Esophagus squamous epithelium (tissue), 5 donors: ENCODE measurements at places on chromosomes 6 and 20.

GRCh38 chr6:19925533-19925932 is 88.4 kb downstream of the ID4 start:
- DNase-seq = no peak

GRCh38 chr6:111771629-111772028 is 101.6 kb downstream of the FYN start:
- no peak for DNase-seq

DNA sequence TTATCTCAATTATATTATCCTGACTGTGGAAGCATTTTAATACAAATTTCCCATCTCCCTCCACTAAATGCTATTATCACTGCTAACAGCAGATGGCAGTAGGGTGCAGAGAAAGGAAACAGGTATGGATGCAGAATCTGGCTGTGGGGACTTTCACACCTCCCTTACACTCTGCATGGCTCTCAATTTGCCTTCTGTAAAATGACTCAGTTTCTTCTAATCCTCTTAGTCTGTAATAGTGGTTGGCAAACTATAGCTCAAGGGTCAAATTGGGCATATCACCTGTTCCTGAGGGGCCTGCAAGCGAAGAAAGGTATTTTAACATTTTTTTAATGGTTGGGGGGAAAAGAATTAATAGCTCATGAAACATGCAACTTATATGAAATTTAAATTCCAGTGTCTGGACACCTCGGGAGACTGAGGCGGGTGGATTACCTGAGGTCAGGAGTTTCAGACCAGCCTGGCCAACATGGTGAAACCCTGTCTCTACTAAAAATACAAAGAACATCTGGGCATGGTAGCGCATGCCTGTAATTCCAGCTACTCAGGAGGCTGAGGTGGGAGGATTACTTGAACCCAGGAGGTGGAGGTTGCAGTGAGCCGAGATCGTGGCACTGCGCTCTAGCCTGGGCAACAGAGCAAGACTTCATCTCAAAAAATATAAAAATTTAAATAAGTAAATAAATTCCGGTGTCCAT is 83.5 kb downstream of the ZMYND8 start:
- DNase-seq = no peak

DNA sequence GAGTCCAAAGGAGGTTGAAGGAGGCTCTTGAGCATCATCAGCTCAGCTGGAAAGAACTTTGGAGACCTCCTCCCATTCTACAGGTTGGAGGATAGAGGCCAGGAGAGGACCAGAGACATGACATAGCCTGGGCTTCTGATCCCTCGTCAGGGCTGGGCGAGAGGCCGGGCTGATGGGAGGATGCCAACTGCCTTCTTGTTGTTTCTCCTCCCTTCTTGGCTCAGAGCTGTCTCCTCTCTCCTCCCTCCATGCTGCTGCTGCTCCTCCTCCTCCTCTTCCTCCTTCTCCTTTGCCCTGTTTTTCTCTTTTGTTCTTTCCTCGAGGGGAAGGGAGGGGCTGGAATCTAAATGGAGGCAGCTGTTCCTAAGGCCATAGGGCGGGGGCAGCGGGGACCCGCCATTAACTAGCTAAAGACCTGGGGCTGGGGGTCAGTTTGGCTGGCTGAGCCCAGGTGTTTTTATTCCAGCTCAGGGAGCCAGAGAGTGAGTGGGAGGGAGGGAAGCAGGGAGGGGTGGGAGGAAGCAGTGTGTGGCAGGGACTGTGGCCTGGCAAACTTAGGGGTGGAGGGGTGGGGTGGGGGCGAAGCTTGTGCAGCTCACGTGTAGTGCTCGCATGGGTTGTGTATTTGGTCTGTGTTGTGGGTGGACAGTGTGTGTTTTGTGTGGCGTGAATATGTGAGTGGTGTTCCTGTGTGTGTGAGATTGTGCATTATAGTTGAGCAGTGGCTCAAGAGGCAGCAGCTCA is 84.8 kb downstream of the CD40 start:
- DNase-seq = no peak

GRCh38 chr6:51934098-51934497 is 153.3 kb downstream of the PKHD1 start:
- no peak for DNase-seq

- no peak for DNase-seq
Observed at GRCh38 chr6:8652710-8653109, 217.4 kb upstream of the SLC35B3 start.

DNA sequence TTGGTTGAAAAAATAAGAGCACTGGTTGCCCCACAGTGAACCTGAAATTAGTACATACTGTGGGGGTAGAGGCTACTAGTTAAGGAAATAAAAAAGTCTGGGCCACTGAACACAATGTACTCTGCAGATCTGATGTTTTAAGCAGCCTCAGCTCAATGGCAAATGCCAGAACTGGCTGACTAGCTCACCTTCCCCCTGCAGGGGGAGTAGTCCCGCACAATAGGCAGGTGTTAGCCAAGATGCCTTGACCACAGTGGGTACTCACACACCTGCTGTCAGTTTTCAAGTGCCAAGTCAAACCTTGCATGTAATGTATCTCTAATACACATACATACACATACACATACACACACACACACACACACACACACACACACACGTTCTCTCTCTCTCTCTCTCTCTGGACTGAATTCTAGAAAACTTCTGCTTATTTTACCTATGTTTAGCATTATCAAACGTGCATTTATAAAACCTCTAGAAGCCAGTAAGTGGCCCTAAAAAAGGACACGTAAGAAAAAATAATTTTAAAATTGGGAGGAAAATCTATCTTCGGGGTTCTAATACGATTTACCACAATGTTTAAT is 36.1 kb downstream of the GMDS start:
- no peak for DNase-seq

DNA sequence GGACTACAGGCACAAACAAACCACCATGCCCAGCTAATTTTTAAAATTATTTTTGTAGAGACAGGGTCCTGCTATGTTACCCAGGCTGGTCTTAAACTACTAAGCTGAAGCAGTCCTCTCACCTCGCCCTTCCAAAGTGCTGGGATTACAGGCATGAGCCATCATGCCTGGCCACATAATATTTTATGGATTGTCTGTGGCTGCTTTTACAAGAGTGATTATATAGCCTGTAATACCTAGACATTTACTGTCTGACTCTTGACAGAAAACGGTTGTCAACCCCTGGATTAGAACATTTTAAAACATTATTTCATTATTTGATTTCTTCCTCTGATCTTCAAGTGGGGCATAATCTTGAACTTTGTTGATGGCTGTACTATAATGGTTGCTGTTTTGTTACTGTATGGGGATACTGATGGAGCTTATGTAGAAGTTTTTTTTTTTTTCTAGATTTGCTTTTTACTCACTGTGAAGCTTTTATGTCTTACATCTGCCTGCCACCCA is 14.3 kb downstream of the PARD6B start:
- DNase-seq = no peak

- no peak for DNase-seq
Observed at GRCh38 chr6:31479151-31479932, 18.6 kb upstream of the MICB start.

GRCh38 chr6:101001012-101001411 is 119.9 kb upstream of the ASCC3 start:
- no peak for DNase-seq

DNA sequence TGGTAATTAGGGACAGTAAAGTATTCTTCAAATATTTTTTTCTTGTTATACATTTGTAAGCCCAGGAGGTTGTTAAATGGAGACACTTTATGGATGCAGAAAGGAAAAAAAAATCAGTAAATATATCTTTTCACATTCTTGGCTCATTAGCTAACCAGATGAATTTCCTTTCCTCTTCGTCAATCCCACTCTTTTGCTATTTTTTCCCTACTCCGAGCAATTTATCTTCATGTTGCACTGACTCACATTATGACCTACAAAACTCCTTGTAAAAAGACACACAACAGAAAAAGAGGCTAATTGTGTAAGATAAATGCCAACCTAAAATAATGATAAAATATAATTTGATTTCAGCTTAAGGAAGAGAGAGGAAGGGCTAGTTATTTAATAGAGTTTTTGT is 472.9 kb upstream of the ZNF337 start:
- DNase-seq = no peak

GRCh38 chr6:126447367-126447766 is 107.5 kb downstream of the CENPW start:
- no peak for DNase-seq

DNA sequence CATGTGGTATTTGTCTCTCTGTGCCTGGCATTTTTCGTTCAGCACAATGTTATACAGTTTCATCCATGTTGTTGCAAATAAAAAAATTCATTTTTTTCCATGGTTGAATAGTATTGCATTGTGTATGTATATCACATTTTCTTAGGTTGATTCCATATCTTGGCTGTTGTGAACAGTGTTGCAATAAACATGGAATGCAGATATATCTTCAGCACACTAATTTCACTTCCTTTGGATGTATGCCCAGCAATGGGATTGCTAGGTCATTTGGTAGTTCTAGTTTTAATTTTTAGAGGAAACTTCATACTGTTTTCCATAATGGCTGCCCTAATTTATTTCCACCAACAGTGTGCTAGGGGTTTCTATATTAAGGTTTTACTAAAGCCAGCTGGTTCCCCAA is 52.6 kb downstream of the GFRAL start:
- DNase-seq = no peak

DNA sequence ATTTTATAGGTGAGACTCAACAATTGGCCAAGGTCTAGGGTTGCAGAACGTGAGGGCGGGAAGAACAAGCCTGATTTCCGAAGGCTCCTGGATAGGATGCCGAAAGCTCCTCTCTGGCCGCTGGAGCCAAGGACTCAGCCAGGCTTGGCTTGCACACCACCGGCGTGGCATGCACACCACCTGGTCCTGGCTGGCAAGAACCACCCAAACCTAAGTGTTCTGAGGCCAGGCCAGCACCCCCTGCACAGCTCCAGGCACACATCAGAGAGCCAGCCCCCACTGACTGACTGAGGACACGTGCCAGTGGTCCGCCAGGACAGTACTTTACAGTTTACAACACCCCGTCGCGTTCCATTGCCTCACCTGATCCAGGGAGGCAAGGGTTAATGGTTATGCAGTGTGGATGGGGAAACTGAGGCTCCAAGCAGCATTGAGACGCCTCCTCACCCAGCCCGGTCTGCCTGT is 414 bp downstream of the TGM2 start:
- DNase-seq = no peak

GRCh38 chr20:12372557-12372956 is 454.9 kb downstream of the BTBD3 start:
- no peak for DNase-seq

DNA sequence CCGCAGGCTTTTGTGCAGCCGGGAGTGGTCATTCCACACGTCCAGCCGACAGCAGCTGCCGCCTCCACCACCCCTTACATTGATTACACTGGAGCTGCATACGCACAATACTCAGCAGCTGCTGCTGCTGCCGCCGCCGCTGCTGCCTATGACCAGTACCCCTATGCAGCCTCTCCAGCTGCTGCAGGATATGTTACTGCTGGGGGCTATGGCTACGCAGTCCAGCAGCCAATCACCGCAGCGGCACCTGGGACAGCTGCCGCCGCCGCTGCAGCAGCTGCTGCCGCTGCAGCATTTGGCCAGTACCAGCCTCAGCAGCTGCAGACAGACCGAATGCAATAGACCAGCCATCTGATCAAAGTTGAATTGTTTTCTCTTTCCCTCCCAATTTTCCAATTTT is 10.6 kb downstream of the RBM24 start:
- DNase-seq = no peak

GRCh38 chr20:40427026-40427425 is 262.0 kb downstream of the MAFB start:
- no peak for DNase-seq

- DNase-seq = no peak
Observed at GRCh38 chr20:52060794-52061714, 130.5 kb downstream of the ZFP64 start.

GRCh38 chr20:47585087-47585747 is 83.5 kb downstream of the NCOA3 start:
- DNase-seq = no peak

DNA sequence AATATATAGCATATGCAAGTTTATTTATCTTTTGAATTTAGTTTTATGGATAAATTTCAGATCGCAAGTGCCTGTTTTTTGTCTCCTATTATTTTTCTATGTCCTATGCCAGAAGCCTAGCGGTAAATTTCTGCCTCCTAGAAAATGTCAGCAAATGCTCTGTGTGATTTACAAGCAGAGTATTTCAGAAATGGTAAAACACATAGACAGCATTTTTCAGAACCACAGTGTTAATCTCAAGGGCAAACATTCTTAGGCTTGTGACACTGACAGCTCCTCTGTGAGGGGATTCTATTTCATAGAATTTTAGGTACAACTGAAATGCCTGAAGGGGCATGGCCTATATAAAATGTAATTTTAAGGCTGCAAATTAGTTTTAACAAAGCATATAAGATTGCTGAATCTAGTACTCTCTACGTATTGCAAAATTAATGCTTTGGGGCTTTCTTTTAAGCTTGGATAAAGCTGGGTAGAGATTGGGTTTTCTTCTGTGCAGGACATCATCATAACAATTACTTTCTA is 89.9 kb upstream of the PTCHD4 start:
- no peak for DNase-seq

DNA sequence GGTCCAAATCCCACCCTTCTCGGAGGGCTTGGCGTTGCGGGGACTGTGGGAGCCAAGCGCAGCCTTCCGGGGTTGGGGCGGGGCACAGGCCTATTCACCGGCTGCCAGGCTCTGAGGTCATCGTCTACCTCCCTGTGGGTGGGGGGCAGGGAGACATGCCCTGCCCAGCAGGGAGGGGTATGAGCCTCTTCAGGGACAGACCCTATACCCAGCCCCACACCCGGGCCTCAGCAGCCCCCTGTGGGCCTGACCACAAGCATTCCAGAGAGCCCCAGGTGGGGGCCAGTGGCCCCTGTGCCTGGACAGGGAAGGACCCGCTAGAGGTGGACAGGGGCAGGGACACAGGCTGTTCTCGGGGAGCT is 11.6 kb downstream of the LAMA5 start:
- no peak for DNase-seq
